ENCODE measurements at places on chromosomes 4 and X. TPM values are rescaled to one million over a fixed set of nuclear protein-coding genes. Genes with fewer than 3 reads are reported as not detected.

IGFBP7 gene
- total RNA-seq = 2,784 TPM

ZBTB49 gene
- 3.4 TPM for total RNA-seq

IRS4 gene
- not detected for total RNA-seq

GRIA3 gene
- 5.4 TPM for total RNA-seq

CT45A5 gene
- not detected for total RNA-seq
